Endothelial cell of umbilical vein (primary cell): ENCODE measurements at places on chromosomes 11 and 22. TPM values are rescaled to one million over a fixed set of nuclear protein-coding genes. Genes with fewer than 3 reads are reported as not detected.

YPEL1 gene
- 6.2 and 6.5 TPM in 2 replicates for total RNA-seq

FIBP gene
- total RNA-seq, result 88.5 and 105 TPM in 2 replicates

OR51B5 gene
- total RNA-seq, result not detected in 2 replicates

SCUBE2 gene
- total RNA-seq, result 1.6 and 3.5 TPM in 2 replicates

OR8G5 gene
- total RNA-seq, result not detected in 2 replicates
